Endothelial cell of umbilical vein (primary cell): ENCODE measurements at places on chromosomes 4 and X.

DNA sequence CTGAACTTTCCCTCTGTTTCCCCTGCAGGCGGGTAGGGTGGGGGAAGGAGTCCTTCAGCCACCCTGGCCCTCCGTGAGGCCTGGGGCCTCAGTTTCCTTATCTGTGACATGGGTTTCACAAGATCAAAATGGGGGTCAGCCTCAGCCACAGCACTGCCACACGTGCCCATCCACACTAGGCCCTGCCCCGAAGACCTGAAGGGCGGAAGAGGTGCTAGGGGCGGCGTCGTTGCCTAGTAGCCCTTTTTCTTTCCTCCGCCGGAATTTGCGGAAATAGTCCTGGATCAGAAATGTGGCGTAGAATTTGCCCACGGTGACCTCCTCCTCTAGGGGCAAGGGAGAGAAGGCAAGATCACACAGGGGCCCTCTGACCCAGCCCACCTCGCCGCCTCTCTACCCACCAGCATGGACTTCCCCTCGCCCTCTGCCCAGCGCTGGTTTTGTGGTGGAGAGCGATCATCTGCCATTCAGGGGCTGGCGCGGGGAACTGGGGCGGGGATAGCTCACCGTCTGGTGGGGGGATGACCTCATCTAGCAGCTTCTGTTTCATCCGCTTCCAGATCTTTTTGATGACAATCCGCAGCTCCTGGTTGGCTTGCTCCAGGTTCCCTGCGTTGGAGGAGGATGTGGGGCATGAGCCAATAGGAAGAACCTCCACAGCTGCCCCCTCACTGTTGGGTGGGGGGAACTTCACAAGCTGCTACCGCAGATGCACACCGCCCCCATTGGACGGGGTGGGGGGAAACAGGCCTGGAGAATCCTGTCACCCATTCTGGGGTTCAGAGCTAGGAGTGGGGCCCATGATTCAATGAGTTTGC is 9.7 kb upstream of the SYP start:
- DNase-seq, result no peak

DNA sequence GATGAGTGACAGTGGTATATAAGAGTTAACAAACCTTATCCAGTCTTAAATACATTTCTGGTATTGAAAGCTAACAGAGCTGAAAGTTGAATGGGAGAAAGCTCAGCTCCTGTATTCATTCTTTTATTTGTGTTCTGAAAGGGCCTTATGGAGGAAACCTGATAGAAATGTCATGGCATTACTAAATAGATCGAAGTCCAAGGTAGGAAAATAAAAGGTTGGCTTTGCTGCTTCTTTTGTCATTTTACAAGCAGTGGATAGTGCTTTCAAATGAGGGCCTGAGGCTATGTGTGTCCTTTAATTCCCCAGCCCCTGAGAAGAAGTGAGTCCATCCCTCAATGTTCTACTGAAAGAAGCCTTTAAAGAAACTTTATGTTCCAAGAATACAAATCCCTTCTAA is 974.3 kb upstream of the INTU start:
- DNase-seq, result no peak

- DNase-seq, result no peak
These were observed 76.3 kb downstream of the EVC start for GRCh38 chr4:5787311-5787710.

GRCh38 chr4:151653548-151653918 is 107.3 kb downstream of the GATB start:
- DNase-seq, result no peak

GRCh38 chr4:141356963-141357335 is 136.3 kb downstream of the ZNF330 start:
- no peak for DNase-seq
